ENCODE measurements at places on chromosomes 13 and 19. TPM values are rescaled to one million over a fixed set of nuclear protein-coding genes. Genes with fewer than 3 reads are reported as not detected.

- DNase-seq, result no peak
- H3K36me3 ChIP-seq, result peaks cover 9% of the 10 kb centered on the region
- H3K27ac ChIP-seq, result no peak overlapping the region
- no peak overlapping the region for H3K4me3 ChIP-seq
- H3K4me1 ChIP-seq, result peaks cover 22% of the 10 kb centered on the region
These were observed 7.1 kb downstream of the ZIC2 start for GRCh38 chr13:99988529-99989275.

- H3K4me1 ChIP-seq, result no peaks in the 10 kb centered on the region
- peak; percentile 52 for DNase-seq
- no peak overlapping the region for H3K4me3 ChIP-seq
These were observed 10.5 kb downstream of the MBD3 start for GRCh38 chr19:1582201-1582600.

DNA sequence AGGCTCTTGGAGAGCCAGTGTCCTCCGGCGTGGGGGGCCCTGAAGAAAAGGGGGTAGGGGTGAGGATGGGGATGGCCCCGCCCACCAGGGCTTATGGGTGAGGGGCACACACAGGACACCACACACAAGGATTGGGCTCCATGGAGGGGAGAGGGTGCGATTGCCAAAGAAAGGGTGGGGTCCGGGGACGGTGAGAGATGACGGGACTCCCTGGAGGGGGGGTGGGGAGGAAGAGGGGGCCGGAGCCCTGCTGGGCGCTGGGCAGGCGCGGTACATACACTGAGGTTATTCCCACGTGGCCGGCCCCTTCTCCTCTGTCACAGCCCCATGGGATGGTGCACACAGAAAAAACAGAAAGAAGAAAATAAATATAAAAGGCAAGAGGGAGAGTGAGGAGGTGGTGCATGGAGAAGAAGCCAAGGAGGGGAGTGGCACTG, 60.1 kb downstream of the IER2 start:
- no peaks in the 10 kb centered on the region for H3K36me3 ChIP-seq
- no peak overlapping the region for H3K4me3 ChIP-seq
- no peaks in the 10 kb centered on the region for H3K27me3 ChIP-seq
- DNase-seq, result no peak
- H3K4me1 ChIP-seq, result peaks cover 15% of the 10 kb centered on the region

DNA sequence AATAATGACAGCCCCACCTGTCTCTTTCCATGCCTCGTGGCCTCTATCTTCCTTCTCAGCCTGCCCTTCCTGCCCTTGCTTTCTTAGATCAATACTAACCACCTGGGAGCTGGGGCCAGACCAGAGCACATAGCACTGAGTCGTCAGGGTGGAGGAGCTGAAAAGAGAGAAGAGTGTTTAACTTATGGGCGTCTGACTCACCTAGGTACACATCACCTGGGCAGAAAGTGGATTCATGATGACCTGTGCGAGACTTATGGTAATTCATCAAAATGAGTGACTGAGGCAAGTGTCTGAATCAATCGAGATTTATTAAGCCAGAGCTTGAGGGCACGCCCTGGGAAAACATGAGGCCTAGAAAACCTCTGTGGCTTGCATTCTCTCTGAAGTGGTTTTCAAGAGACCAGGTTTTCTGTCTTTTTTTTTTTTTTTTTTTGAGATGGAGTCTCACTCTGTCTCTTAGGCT, 19.2 kb downstream of the CEACAM6 start:
- no peaks in the 10 kb centered on the region for H3K36me3 ChIP-seq
- peaks cover 74% of the 10 kb centered on the region for H3K27me3 ChIP-seq
- peak; percentile 88 for DNase-seq
- peak overlapping the region; percentile 16 for H3K4me3 ChIP-seq

- no peaks in the 10 kb centered on the region for H3K27me3 ChIP-seq
- no peaks in the 10 kb centered on the region for H3K36me3 ChIP-seq
- H3K27ac ChIP-seq, result no peak overlapping the region
- DNase-seq, result no peak
- H3K4me3 ChIP-seq, result no peak overlapping the region
- H3K4me1 ChIP-seq, result peaks cover 23% of the 10 kb centered on the region
These were observed 80.7 kb downstream of the ATP11A start for GRCh38 chr13:112770504-112770903.

DNA sequence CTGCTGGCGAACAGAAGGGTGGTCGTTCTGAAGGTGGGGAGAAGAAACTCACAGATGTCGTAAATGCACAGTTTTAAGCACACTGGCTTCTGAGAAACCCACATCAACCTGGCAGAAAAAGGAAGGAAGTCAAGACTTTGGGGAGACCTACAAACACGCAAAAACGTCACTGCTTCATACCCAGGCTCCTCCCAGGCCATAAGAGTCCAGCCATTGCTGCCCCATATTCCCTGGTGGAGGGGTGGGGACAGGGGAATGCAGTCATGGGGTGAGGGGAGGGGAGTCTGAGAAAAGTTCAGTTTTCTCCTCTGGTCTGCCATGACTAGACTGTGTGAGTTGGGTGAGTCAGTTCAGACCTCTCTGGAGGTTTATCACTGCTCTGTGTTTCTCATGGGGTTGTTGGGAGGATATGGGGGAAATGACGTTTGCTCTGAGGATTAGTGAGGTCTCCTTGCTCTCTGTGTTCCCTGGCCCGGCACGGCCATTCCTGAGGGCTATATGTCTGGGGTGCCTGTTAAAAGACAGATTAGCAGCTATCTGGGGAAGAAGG, 139.0 kb downstream of the FLT1 start:
- no peaks in the 10 kb centered on the region for H3K27me3 ChIP-seq
- DNase-seq, result peak; percentile 67
- H3K27ac ChIP-seq, result peak overlapping the region; percentile 62

DNA sequence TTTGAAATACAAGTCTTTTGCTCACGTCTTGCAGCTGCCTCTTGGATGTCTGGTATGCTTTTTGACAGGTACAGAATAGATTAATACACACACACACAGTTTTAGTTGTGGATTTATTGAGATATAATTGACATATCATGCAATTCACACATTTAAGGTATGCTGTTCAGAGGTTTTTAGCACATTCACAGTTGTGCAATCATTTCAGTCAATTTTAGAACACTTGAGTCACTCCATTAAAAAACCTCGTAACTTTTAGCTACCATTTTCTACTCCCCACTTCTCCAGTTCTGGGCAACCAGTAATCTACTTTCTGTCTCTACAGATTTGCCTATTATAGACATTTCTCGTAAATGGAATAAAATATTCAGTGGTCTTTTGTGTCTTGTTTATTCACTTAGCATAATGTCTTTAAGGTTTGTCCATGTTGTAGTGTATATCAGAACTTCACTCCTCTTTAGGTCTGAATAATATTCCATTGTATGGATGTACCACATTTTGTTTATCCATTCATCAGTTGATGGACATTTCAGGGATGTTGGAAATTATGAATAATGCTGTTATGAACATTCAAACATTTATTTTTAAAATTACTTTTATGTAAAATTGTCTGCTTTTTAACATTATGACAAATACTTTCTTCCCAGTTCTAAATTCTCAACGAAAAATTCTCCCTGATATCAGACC, 2.5 kb upstream of the ZMYM2 start:
- no peak overlapping the region for H3K27ac ChIP-seq
- no peak for DNase-seq
- peaks cover 6% of the 10 kb centered on the region for H3K36me3 ChIP-seq
- no peak overlapping the region for H3K4me3 ChIP-seq

GRCh38 chr13:30759748-30760147, 24.4 kb downstream of the ALOX5AP start:
- H3K36me3 ChIP-seq, result peaks cover 40% of the 10 kb centered on the region
- DNase-seq, result no peak
- H3K4me1 ChIP-seq, result peaks cover 4% of the 10 kb centered on the region
- no peak overlapping the region for H3K27ac ChIP-seq
- H3K4me3 ChIP-seq, result no peak overlapping the region
- H3K27me3 ChIP-seq, result no peaks in the 10 kb centered on the region

Gene PABPC3
- total RNA-seq, result 0.43 TPM

Measured in activated CD4-positive, alpha-beta T cell treated with anti-CD3 and anti-CD28 coated beads, Interleukin-2, amount 10 ng/mL, durations not matched to agents 24 days and 14 days (primary cell).